ENCODE measurements at places on chromosomes 7 and 10. TPM values are rescaled to one million over a fixed set of nuclear protein-coding genes. Genes with fewer than 3 reads are reported as not detected.

The VWA2 gene
- polyA plus RNA-seq: 6.3 TPM

- H3K36me3 ChIP-seq: no peaks in the 10 kb centered on the region
- no peak overlapping the region for H3K4me3 ChIP-seq
- H3K27ac ChIP-seq: no peak overlapping the region
- H3K4me1 ChIP-seq: no peaks in the 10 kb centered on the region
These were observed 47.4 kb downstream of the PRPF18 start for GRCh38 chr10:13634207-13634606.

DNA sequence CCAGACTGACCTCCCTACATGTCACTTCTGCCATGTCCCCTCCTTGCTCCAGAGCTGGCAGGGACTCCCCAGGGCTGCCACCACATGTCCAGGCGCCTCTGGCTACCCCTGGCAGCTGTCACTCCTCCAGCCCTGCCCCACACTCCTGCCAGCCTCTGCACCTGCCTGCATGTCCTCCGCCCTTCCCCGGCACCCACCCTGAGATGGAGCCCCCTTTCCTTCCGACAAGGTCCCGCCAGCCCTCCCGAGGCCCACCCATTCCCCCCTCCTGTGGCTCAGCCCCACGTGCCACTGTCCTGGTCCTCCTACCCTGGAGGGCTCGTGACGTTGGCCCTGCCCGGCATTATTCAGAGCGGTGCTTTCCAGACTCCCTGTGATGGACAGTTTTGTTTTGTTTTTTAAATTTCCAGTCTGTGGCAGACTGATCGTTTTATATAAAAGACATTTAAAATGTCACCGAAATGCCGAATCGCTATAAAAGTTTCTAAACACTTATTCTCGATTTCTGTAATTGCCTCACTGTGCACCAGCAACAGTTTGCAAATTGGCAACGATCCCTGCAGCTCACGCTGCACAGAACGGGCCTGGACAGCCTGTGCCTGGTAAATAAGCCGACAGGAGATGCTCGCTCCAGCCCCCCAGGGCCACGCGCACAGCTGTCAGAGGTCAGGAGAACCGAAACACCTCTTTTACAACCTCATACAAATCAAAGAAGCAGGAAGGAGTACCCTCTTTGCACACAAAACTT lies 111.1 kb upstream of the SH2B2 start:
- H3K27me3 ChIP-seq: no peaks in the 10 kb centered on the region
- no peaks in the 10 kb centered on the region for H3K36me3 ChIP-seq

DNA sequence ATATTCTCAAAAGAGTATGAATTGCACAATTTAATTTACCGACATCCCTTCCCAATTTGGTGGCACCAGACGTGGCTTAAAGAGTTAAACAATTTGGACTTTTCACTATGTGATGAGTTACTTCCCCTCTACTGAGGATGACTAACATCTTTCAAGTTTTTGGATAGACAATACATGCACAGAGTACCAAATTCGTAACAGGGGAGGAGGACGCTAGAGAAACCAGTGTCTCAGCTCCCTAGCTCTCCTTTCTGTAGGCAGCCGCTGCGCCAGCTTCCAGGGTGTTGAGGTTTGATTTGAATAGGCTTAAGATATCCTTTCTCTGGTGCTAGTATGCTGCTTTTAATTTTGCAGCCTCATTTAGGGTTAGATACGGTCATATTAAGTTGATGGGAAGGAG lies 69.2 kb downstream of the GNA12 start:
- no peaks in the 10 kb centered on the region for H3K4me1 ChIP-seq
- no peak for DNase-seq
- no peaks in the 10 kb centered on the region for H3K36me3 ChIP-seq
- H3K27me3 ChIP-seq: no peaks in the 10 kb centered on the region
- H3K27ac ChIP-seq: no peak overlapping the region
- no peak overlapping the region for H3K4me3 ChIP-seq

- no peak for DNase-seq
- no peak overlapping the region for H3K27ac ChIP-seq
- no peaks in the 10 kb centered on the region for H3K4me1 ChIP-seq
- H3K36me3 ChIP-seq: no peaks in the 10 kb centered on the region
- H3K4me3 ChIP-seq: no peak overlapping the region
These were observed 57.5 kb upstream of the RAPGEF5 start for GRCh38 chr7:22414424-22414823.

DNA sequence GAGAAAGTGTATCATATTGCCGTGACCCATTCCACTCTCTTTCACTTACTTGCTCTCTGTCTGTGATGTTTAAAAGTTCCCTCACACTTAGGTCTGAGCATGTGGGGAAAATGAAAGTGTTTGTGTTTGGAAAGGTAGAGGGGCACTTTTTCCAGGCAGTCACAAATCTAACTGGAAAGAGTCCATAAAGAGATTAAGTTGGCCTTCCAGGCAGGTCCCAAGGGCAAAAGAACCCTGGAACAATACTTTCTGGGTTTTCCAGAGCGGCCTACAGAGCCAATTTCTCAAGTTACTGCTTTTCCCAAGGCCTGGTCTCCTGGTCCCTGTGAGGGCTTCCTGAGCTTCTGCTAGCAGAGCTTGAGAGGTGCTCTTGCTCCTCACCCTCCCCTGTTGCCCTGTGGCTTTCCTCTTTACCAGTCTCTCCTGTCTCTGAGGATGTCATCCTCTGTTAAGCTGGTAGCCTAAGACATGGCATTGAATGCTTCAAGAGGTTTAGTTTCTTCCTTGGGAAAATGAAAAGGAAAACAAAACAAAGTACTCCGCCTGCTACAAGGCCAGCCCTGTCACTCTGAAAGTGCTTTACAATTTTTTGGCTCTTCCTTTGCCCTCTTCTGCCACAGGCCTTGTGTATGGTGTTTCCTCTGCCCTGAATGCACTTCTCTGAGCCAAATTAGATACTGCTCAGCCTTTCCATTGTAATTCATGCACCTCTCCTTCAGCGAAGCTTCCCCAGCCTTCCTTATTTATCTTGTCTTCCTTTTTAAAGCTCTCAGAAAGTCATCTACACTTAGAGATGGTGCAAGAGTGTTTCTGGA lies 20.1 kb downstream of the TES start:
- no peaks in the 10 kb centered on the region for H3K27me3 ChIP-seq
- no peaks in the 10 kb centered on the region for H3K36me3 ChIP-seq
- no peak for DNase-seq
- H3K4me1 ChIP-seq: peaks cover 20% of the 10 kb centered on the region

GRCh38 chr10:112951359-112952281 lies 1.6 kb downstream of the TCF7L2 start:
- H3K36me3 ChIP-seq: no peaks in the 10 kb centered on the region
- DNase-seq: peak; percentile 82
- H3K4me3 ChIP-seq: peak overlapping the region; percentile 54
- peak overlapping the region; percentile 97 for H3K27ac ChIP-seq
- H3K27me3 ChIP-seq: no peaks in the 10 kb centered on the region
- H3K4me1 ChIP-seq: peaks cover 26% of the 10 kb centered on the region

DNA sequence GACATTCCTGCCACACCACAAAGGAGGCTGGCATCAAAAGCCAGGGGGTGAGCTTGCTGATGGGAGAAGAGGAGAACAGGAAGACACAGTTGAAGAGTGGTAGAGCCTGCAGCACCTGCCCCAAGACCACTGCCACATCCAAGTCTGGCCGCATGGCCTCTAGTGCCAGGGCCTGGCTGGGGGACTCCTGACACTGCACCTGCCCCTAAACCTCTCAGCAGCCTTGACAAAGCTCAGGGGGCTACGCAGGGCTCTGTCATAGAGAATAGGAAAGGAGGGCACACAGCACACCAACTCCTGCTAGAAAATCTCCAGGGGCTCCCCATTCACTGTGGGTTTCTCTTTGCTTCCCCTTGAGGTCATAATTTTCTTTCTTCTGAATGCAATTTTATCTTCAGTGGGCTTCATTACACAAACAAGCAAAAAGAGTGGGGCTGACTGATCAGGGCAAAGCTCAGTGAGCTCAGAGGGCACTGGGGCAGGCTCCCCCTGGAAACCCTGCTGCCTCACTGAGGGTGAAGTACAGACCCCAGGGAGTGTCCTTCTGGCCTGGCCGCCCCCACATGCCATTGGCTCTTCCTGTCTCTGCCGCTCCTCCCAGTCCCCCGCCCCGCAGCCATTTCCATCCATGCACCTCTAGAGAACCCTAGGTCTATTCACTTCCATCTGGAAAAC lies 37.2 kb downstream of the VOPP1 start:
- H3K4me1 ChIP-seq: no peaks in the 10 kb centered on the region
- H3K36me3 ChIP-seq: no peaks in the 10 kb centered on the region

DNA sequence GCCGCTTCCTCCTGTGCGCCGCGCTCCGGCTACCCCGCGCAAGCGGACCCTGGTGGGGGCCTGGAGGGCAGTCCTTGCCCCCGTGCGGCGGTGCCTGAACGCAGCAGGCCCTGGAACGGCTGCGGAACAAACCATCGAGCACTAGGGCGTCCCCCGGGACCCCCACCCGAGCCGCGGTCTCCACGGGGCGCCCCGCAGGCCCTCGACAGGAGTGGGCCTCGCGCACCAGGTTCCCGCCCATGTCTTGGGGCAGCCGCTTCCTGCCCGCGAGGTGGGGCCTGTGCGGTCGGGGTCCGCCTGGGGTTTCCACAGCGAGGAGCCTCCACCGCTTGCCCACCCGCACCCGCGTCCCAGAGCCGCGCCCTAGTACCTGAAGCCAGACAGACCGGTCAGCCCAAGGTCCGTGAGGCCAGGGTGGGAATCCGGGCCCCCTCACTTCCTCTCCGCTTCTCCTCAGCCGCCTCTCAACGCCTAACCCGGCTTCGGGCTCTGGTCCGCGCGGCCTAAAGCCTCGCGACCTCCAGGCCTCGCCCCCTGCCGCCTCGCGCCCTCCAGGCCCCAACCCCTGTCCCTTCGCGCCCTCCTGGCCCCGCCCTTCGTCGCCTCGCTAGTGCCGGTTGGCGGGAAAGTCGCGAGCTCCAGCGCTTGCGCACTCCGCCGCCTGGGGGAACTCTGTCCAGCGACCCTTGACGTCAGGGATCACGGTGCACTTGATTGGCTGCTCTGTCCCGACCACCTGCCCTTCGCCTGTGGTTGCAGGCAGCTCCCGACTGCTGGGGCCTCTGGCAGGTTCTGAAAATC lies 7.0 kb upstream of the GBX1 start:
- no peaks in the 10 kb centered on the region for H3K36me3 ChIP-seq
- no peak overlapping the region for H3K27ac ChIP-seq
- H3K4me1 ChIP-seq: no peaks in the 10 kb centered on the region
- DNase-seq: no peak
- no peak overlapping the region for H3K4me3 ChIP-seq
- H3K27me3 ChIP-seq: peaks cover 33% of the 10 kb centered on the region

DNA sequence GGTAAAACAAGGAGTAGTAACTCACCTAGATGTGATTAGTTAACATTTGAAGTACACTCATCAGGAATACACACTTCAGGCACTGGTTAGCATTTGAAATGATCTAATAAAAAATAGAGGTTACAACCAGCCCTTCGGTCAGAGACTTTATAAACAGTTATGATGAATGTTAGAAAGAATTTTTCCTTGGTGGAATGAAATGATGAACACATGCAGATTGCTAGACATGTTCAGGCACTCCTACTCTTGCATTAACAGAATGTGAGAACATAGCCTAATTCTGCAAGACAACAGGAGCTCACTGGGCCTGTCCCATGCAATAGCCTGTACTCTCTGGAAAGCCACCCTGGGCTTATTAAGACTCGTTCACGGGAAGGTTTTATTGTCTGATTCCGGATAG lies 47.3 kb upstream of the TECTB start:
- no peaks in the 10 kb centered on the region for H3K36me3 ChIP-seq
- no peak overlapping the region for H3K4me3 ChIP-seq
- peaks cover 5% of the 10 kb centered on the region for H3K4me1 ChIP-seq
- DNase-seq: no peak
